Activated naive CD4-positive, alpha-beta T cell treated with anti-CD3 and anti-CD28 coated beads for 36 hours (primary cell): ENCODE measurements at places on chromosomes 7 and 10.
A peak's percentile ranks its signal among the peaks of the same experiment; 100 is the strongest.

GRCh38 chr10:126147866-126148587, 240.2 kb downstream of the ADAM12 start:
- DNase-seq, result no peak

DNA sequence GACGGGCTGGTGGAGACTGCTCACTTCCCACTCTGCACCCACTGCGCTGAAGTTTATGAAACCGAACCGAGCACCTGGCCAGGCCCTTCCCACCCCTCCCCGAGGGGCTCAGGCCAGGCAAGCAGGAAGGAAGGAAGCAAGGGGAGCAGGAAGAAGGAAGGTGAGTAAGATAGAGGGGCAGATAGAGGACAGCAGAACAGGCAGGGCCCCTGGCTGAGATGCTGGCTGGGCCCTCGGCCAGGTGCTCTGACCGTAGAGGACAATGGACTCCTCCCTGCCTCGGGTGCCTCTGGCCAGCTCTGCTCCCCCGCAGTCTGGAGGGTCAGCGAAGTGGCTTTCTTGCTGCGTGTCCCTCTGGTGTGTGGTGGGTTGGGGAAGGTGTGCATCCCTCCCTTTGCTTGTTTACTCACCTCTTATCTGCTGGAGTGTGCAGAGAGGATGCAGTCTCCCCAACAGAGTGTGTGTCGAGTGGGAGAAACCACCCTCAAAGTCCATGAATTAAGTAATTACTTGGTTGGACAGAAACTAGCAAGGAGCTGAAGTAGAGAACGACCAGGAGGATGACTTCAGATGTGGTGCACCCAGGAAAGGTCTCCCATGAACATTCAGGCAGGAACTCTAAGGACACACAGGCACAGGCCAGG, 82.8 kb upstream of the PPP2R2D start:
- DNase-seq, result no peak

GRCh38 chr10:64508029-64508661, 986.9 kb downstream of the REEP3 start:
- no peak for DNase-seq

DNA sequence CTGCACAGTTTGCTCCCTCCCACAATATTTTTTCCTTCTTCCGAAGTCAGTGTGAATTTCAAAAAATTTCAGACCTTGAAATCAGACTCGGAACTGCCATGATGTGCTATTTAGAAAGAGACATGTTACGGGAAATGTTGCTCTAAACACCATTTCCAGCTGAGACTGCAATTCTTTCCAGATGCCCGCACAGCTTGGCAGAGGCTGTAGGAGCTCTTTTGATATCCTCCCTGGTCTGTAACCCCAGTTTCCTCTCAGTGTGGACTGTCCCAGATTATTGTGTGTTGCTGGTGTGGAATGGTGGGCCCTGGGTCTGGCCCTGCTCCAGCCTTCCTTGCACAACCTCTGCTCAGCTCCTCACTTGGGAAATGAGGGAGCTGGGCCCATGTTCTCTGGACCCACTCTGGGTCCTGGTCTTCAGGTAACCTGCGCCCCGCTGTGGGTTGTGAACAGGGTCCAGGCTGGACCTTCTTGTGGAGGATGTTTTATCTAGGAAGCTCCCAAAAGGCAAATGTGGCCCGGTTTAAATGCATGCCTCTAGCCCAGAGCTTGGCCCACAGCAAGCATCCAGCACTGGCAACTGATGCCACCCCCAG, 172.8 kb upstream of the CXCL12 start:
- no peak for DNase-seq

GRCh38 chr7:84536271-84536870, 341.8 kb upstream of the SEMA3A start:
- no peak for DNase-seq

DNA sequence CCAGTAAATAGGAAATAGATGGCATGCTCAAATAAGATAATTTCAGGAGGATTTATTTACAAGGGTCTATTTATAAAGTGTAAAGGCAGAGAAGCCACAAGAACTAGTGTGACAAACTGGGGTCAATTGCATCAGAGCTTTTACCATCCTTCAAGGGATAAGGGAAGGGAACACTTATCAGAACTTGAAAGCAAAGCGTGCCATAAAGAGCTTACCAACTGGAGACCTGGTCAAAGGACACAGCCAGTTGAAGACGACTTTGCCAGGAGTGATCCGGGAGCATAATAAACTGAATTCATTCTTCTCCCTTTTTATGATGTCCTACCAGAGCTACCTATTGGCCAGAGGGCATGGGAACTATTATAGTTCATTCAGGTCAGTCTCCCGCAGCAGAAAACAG, 3.2 kb upstream of the PPP1R3A start:
- DNase-seq, result no peak

- DNase-seq, result no peak
These were observed 5.4 kb downstream of the SUV39H2 start for GRCh38 chr10:14884082-14884481.

- DNase-seq, result no peak
These were observed 191.3 kb upstream of the GALNT17 start for GRCh38 chr7:70940597-70940996.

- DNase-seq, result no peak
These were observed 111.5 kb downstream of the PLXNA4 start for GRCh38 chr7:132464740-132465139.

DNA sequence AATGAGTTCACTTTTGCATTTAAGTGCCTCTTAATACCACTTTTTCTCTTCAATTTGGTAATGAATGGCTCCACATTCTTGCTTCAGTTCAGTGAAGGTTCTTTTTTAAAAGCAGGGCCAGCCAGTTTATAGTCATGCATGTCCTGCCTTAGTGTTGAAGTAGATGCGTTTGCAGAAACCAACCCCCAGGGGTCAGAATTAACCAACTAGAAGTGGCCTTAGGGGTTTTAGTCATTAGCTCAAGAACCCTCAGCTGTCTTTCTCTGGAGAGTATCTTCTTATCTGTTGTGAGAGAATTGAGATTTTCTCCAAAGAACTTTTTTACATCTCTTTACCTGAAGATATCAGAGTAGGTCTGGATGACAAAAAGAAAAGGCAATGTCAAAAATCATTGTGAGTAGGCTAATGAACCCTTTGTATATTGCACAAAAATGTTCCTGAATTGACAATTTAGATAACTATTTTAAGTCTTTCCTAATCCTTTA, 82.2 kb downstream of the PIK3CG start:
- peak; percentile 48 for DNase-seq

DNA sequence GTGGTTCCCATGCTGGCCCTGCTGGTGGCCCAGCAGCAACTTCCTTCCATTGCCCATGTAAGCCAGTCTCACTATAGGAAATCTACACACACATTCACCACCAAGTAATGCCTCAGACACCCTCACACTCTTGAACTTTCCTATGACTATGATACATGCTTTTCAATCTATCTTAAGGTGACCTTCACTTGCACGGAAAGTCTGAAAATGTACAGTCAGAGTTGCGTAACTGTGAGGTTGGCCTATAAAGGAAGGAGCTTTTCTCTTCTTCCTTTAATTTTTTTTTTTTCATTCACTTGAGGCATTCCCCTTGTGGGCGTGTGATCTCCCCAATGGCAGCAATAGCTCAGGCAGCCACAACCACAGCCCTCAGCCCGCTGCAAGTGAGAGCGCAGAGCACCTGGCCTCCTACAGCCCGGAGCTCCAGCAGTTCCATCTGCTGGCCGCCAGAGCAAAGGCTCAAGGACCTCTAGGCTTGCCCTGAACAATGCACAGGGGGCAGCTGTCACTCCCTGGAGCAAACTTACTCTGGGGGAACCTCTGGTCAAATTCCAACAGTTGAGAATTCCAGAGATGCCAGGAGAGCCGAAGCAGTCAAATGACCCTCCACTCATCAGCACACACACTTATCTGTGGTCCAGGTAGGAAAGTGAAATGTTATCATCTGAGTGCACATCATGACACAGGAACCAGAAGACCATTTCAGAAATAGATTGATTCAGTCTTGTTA, 123.1 kb upstream of the ADO start:
- DNase-seq, result peak; percentile 93

- DNase-seq, result no peak
These were observed 59.7 kb upstream of the CDK14 start for GRCh38 chr7:90536449-90536848.

GRCh38 chr10:133224756-133225372, 5.2 kb upstream of the UTF1 start:
- DNase-seq, result no peak

DNA sequence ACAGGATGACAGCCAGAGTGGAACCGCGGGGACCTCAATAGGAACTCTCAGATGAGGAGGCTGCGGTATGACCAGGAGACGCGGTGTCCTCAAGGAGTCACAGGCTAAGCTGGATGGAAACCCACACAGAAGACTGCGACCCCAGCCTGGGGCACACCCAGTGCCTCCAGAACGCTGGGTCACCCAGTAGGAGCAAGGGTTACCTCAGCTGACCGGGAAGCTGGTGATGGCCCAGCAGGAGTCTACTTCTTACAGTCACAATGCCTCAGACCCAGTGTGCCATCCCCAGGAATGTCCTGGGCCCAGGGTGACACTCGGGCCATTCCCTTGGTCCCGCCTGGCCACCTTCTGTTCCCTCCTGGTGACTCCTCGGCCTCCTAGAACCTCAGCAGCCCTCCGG, 29.9 kb downstream of the CNPY1 start:
- DNase-seq, result no peak

DNA sequence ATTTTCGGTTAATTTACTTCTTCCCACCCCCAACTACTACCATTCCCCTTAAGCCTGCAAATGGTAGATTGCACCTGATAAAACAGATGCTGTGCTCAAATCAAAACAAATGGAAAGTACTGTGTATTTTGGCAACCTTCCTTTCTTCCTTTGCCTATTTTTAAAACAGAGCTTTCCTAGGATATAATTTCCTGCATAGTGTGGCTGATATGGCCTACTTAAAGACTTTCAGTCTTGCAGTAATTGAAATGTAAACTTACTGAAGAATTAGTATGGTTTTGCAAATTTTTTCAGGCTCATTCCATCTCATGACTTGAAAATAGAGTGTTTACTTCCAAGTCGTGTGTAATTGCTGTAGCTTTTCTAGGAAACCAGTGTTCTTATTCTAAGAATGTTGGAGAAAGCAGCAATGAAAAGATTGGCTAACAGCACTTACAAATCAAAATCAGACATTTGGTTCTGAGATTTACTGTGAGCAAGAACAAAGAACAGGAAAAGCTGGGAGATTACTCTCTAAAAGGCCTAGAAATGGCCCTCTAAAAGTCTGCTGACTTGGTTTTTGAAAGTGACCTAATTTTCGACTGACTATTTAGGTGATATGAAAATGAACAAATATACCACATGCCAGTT, 52.0 kb downstream of the REEP3 start:
- DNase-seq, result no peak

DNA sequence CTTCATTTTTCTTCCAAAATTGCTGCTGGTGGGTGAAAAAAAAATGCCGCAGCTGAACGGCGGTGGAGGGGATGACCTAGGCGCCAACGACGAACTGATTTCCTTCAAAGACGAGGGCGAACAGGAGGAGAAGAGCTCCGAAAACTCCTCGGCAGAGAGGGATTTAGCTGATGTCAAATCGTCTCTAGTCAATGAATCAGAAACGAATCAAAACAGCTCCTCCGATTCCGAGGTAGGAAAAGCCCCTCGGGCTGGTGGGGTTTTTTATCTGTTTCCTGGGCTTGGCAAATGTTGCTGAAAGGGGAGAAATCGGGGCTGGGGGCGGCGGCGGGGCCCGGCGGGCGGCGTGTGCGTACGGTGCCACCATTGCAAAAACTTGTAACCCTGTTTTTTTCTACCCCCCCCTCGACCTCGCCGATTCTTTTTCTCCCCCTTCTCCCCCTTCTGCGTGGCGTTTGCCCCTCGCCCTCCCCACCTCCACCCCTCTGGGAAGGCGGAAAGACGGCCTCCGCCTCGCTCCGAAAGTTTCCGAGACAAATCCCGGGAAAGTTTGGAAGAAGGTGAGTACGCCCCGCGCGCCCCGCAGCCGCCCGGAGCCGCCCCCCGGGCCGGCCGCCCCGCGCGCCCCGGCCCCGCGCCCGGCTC, 789 bp downstream of the TCF7L2 start:
- DNase-seq, result peak; percentile 58

DNA sequence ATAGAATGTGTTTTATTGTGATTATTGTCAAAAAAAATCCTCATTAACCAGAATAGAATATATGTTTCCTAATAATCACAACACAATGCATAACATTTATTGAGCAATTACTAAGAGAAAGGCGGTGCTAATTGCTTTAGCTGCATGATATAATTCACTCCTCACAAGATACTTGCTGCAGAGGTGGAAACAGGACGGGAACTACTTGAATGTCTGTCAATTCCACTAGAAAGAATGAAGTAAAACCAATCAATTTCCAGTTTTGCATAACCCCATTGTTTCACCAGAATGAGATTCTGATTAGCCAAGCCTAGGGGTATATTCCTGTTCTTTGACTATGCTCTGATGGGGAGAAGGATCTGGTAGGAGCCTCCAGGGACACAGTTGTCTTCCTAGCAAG, 239.1 kb upstream of the NRP1 start:
- DNase-seq, result no peak

GRCh38 chr10:42929236-42929635, 146.6 kb downstream of the BMS1 start:
- DNase-seq, result no peak

GRCh38 chr7:140609646-140610045, 31.0 kb downstream of the DENND2A start:
- no peak for DNase-seq

- DNase-seq, result no peak
These were observed 302.6 kb upstream of the SEMA3D start for GRCh38 chr7:85489498-85489897.

GRCh38 chr7:37467002-37467401, 18.3 kb upstream of the ELMO1 start:
- DNase-seq, result peak; percentile 22

DNA sequence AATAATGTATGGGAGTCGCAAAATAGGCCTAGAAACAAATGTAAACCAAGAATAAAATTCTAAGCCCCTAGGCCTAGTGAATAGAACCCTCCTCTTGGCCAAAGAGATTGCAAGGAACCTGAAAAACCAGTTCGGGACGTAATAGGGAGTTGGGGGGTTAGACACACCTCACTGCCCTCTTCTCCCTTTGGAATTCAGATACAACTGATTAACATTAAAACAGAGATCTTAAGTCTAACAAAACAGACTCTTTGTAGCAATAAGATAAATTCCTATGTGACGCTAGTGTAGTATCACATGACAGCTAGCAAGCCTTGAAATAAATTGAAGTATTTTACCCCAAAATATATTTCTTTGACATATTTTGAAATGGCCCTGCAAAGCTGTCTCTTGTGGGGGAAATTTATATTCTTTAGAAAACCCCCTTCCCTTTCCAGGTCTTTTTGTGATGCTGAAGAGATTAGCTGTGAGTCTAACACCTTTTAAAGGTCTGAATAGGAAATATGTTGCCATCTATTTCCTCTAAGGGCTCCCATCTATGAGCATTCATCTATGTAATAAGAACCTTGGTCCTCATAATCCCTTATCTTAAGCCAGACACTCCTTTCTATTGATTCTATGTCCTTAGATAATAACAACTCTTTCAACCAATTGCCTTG, 623.4 kb upstream of the NRG3 start:
- DNase-seq, result no peak

DNA sequence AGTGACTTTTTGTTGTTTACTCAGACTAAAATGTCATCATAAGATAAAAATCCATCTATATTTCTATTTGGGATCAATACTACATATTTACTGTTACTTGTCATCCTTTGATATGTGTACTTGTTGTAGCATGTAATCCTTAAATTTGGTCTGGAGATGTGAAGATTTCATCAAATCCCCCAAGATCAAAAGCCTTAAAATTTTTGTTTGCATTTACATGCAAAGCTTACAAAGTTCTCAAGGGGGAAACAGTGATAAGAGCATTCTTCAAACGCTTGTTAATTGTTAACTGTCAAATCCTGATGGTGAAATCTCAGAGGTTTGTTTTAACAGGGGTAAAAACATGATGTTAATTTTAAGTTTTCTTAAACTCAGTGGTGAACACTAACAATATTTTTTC, 84.9 kb upstream of the SKAP2 start:
- DNase-seq, result no peak
